ENCODE measurements at places on chromosomes 2 and 18. TPM values are rescaled to one million over a fixed set of nuclear protein-coding genes. Genes with fewer than 3 reads are reported as not detected.
A peak's percentile ranks its signal among the peaks of the same experiment; 100 is the strongest.

Gene RIT2
- total RNA-seq, result not detected

Gene REG3G
- total RNA-seq, result not detected

Gene OSR1
- 7.6 TPM for total RNA-seq

Gene LAMA1
- 0.83 TPM for total RNA-seq

Gene SPRED2
- 18.9 TPM for total RNA-seq

Gene EFR3B
- 1.5 TPM for total RNA-seq

Gene LIMS4
- not detected for total RNA-seq

Gene DAW1
- total RNA-seq, result 1.1 TPM

Gene ERMN
- total RNA-seq, result 0.72 TPM

DNA sequence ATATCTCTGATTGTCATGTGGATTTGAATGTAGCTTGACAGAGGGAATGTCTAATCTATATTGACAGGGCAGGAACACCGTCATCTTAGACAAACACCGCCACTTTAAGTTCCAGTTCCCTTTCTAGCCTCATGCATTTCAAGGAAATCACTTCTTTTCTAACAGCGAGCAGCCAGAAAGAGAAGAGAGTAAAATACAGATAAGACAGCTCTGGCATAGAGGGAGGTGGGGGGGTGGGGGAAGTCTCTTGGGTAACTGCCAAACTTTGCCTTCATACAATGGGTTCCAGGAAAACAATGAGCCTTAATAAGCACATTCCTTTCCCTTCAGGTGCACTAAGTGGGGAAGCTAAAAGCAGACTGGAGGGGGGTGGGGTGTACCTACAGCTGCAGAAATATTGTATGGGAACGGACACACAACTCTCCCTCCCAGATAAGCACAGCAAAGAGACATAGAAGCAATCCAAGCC, 37.2 kb downstream of the CASP10 start:
- DNase-seq, result no peak

DNA sequence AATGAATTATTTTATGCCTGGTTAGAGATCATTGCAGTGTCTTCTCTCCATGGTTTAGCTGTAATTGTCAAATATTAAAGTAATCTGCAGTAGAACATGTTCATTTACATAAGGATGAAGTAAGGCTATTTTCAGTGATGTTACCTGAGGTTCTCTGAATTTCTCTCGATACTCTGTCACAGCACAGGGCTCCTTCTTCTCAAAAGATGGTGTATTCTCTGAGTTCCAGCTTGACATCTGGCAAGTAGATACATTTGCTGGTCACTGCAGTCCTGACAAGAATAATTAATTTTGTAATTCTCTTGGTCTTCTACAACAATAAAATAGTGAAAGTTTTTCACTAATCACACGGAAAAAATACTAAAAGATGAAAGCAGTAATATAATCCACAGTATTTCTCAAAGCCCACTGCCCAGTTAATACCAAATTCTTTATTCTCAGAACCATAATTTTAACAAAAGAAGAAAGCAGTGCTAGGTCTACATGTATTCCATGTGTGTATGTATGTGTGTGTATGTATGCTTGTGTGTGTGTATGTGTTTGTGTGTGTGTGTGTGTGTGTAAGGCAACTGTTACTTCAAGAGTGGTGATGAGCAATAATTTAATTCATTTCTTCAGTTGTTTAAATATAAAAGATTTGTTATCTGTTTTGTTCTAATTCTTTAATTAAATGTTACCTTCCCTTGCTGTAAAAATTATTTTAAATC, 1165.5 kb upstream of the SLC39A10 start:
- DNase-seq, result no peak

GRCh38 chr18:3451989-3452749, 2.2 kb downstream of the TGIF1 start:
- DNase-seq, result peak; percentile 76

GRCh38 chr2:170396799-170397459, 219.0 kb downstream of the MYO3B start:
- no peak for DNase-seq

DNA sequence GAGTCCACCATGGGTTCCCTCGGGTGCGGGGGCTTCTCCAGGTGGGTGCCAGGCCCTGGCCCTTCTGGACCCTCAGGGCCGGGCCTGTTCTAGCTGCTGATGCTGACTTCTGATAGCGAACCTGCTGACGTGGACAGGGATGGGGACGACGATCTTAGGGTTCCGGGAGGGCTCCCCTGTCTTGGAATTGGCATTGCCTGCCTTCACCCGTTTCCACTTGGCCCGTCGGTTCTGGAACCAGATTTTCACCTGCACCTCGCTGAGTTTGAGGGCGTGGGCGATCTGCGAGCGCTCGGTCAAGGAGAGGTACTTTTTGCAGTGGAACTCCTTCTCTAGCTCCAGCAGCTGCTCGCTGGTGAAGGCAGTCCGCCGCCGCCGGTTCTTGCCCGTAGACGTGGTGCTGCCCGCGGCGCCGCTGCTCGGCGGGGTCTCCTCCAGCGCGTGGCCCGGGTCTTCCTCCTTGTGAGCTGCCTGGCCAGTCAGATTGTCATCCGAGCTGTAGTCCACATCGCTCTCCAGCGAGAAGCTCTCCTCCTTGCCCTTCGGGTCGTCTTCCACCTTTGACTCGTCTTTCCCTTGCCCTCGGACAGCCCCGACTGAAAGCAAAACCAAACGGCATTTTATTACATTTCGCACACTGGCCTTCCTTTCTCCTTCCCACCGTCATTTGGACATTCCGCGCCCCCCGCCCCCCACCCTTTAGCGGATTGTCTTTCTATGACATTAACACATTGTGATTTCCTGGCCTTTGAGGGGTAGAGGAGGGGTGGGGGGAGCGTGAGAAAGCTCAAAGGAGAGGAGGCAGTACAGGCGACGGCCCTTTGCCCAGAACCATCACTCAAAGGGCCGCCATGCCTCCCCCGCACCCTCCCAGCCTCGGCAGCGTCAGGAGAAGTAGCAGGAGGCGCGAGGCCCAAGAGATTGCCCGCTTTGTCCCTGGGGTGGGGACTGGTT, 2.1 kb downstream of the GBX2 start:
- DNase-seq, result no peak

DNA sequence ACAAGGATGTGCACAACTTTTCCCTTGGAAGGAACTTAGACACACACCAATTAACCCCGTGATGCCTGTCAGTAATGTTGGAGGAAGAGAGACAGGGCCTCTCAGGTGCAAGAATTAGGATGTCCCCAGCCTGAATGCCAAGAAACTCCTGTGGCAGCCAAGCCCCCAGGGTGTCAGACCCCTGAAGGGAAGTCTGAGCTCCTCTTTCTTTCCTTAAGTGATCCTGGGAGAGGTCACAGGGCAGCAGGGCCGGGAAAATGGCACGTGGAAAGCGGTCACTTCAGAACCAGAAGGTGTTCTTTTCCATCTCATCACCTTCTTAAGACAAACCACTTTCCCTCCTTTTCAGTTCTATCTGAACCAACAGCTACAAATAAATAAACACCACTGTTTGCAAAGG, 185.9 kb downstream of the ANAPC1 start:
- no peak for DNase-seq

DNA sequence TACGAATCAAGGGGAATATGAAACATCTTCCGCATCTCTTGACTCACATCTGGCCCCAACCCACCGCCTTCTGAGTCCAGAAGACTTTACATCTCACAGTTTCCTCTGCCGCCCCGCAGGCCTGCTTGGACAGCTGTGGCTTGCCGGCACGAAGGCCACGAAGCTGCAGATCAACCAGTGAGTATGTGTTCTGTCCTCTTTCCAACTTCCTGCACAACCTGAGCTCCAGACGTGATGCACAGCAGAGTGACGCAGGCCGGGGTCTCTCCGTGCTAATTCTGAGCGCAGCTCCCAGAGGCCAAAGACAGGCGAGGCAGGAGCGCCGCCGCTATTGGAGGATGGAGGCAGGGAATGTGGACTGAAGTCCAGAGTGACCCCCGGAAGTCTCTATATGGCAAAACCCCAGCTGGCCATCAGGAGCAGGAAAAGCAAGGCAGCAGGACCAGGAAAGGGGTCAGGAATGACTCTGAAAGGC, 93.5 kb downstream of the ZCCHC2 start:
- DNase-seq, result no peak

- no peak for DNase-seq
Measured at GRCh38 chr2:37641582-37642171, 29.8 kb downstream of the CDC42EP3 start.

DNA sequence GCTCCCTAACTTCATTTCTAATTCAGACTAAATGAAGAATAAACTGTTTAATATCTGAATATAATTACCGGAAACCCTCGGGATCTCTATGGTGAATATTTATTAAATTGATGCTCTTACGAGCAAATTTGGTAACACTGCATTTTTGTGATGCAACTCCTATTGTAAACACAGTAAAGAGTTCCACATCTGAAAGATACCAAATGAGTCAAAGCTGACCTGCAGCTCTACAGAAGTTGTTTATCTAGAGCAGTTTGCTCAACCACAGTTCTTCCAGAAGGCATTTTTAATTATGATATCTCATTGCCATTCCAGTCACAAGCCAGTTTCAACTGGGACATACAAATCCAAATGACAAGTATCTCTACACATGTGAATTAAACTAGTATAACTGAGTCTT, 129.7 kb downstream of the PKP4 start:
- DNase-seq, result no peak

GRCh38 chr2:175057078-175057685, 52.0 kb upstream of the CHN1 start:
- no peak for DNase-seq

- DNase-seq, result no peak
Measured at GRCh38 chr18:6711467-6711866, 18.0 kb upstream of the ARHGAP28 start.

DNA sequence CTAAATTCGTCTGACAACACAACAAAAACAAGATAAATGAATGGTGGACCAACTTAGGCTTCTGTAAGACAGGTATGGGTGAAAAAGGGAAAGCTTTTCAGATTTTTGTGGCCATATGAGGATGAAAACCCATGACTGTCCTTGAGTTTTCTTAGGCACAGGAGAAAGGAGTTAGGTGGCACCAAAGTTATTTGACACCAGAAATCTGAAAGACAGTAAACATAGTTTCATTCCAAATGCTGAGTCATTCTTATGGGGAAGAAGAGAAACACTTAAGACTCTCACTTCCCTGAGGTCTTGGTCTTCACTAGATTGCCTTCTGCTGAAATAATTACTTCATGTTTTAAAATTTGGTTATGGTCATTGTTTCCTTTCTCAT, 5.2 kb upstream of the GPD2 start:
- no peak for DNase-seq

GRCh38 chr2:60212181-60212945, 341.1 kb downstream of the BCL11A start:
- DNase-seq, result no peak

DNA sequence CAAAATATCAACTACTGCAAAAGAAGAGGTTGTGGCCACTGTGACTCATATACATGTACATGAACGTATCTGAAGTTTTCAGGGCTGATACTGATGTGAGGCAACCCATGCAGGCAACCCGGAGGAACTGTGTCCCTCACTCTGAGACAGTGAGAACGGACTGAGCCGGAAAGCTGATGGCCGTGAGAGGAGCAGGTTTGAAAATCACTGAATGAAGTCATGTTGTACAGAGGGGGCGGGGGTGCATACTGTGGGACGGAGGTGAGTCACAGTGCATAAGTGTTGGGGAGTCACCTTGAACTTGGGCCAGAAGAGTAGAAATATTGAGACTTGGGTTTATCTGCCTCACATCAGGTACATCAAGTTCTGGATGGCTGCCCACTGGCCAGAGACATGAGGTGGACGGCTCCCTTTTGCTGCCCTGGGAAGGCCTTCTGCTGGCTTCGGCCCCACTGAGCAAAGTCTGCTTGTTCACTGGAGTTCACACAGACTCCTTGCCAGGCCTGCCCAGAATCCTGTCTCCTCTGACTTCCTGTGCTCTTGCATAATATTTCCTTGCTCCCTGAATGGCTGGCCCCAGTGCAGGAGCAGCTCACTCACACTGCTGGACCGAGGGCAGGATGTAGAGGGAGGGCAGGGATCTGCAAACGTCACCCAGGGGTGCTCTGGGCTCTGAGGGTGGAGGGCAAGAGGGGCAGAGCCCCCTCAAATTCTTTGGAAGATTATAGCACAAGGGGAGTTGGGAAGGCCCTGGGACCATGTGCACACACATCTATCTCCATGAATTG, 18.1 kb downstream of the EPAS1 start:
- peak; percentile 90 for DNase-seq

DNA sequence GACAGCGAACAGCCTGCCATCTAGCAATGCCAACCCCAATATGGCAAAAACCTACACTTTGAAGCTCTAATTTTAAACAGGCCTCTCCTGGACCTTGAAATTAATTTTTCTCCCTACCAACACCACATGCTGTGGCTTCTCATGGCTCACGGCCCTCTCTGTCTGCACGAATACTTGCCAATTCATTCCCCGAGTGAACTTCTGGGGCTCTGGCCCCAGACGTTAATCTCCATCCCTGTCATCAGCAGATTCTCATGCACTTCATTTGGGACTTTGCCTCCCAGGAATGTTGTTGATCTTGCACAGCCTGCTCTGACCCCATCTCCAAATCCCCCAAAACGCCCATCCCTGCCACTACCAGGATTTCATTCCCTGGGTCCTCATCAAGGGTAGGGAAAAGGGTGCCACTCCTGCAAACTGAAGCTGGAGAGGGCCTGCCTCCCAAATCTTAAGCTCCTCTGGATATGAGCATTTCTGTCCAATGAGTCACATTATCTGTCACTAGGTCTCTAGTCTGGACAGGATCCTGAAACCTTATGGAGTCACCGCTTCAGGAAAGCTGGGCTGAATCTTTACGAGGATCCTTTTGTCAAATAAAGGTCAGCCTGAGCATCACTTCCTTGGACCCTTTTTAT, 10.4 kb downstream of the FIGLA start:
- no peak for DNase-seq

DNA sequence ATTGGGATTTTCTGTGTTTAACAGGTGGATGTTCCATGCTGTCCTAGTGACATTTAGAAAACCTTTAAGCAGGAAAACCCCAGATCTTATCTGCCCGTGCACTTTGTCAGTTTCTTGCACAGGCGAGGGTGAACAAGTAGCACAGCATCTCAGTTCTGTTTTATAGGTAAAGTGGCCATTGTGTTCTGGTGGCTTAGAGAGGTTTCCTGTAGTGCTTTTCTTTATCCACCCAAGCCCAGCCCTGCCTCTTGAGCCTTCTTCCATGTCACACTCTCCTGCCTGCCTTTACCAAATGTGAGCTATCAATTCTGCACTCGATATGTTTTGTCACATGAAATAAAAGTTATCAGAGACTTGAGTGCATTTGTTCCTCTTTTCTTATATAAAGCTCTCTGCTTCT, 135.3 kb upstream of the NOSTRIN start:
- no peak for DNase-seq

DNA sequence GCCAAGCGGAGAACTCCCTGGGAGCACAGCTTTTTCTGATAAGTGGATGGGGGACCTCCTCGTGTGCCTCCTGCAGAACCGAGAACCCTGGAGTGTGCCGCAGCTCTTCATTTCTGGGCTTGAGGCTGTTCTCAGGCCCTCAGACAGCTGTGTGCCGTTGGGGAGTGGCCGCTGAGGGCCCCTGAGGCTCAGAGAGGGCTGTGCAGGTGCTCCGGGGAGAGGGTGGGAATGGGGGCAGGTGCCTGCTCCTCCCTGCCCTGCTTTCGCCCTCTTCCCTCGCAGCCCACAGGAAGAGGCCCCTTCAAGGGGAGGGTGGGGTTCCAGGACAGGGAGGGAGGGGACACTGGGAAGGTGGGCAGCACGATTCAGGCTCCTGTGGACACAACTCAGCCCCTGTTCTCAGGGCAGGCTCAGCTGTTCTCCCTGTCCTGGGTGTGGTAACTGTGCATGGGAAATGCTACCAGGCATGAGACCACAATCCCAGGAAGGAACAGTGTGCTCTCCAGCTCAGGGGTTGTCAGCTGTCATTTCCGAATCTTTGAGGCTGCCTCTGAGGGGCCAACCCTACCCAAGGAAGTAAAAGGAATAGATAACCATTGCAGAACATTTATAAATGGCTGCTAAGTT, 11.3 kb downstream of the LCT start:
- no peak for DNase-seq
